ENCODE measurements at places on chromosomes 6 and 20.

GRCh38 chr6:45002390-45003105, 325.6 kb upstream of the RUNX2 start:
- no peak for DNase-seq

- DNase-seq, result no peak
These were observed 61.5 kb downstream of the TFAP2C start for GRCh38 chr20:56690531-56691175.

DNA sequence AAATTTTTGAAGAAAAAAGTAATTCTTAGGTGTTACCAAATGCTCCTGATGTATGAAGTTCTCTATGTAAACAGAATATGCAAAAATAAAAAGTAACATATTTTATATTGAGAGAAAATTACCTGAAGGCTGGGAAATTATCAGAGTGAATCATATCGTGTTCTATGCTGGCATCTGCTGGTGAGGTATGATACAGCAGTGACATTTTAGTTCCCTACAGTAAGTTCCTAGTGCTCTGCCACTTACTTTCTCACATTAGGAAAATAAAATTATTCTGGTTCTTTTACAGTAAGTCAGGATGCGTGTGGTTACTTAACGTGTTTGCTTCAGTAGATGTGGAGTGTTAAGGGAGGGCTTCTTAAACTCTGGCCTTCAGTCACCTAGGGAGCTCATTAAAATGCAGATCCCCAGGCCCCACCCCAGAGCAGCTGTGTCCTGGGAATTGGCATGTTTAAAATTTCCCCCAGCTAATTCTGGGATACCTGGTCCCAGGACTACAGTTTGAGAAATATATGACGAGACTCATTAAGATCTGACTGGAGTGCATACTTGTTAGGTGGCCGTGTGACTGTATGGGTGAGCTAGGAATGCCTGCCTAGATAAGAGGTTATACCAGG, 3.2 kb downstream of the ACTR5 start:
- peak; percentile 72 for DNase-seq

DNA sequence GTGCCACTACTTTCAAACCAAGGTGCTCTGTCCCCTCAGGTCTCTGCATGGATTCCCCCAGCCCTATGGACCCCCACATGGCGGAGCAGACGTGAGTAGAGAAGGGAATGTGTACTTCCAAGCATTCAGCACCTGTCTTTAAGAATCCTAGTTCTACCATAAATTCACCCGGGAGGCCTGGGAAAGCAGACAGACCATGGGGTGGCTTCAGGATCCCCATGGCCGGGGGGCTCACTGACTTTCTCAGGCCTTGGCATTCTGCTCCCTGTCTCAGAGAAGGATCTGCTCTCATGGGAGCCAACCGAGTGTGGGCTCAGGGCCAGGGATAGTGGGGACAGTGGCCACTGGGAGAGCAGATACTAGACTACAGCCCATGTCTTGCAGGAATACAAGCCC, 2.3 kb downstream of the CDC25B start:
- DNase-seq, result no peak

- peak; percentile 80 for DNase-seq
These were observed 186.8 kb downstream of the ARID1B start for GRCh38 chr6:156963712-156964700.
